ENCODE measurements at places on chromosomes 2 and 18. TPM values are rescaled to one million over a fixed set of nuclear protein-coding genes. Genes with fewer than 3 reads are reported as not detected.

GRCh38 chr2:241001413-241002274 lies 3.2 kb downstream of the SNED1 start:
- peaks cover 20% of the 10 kb centered on the region for H3K27me3 ChIP-seq
- no peak overlapping the region for H3K27ac ChIP-seq
- H3K36me3 ChIP-seq, result peaks cover 3% of the 10 kb centered on the region
- H3K4me1 ChIP-seq, result peaks cover 14% of the 10 kb centered on the region
- H3K4me3 ChIP-seq, result no peak overlapping the region

DNA sequence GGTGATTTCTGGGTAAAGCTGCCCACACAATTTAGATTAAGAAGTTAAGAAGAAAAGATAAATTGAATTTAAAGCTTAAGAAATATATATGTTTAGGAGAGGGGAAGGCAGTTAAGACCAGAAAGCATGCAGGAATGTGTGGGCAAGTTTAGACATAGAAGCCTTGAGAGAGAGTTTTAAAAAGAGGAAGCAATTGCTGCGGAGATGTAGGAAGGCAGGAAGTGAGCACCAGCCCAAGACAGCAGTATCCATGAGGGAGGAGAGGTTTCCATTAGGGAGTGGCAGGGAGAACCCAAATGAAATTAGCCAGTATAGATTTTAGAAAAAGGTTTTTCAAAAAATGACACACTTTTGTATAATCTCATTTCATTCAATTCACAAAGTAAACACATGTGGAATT lies 24.3 kb downstream of the DSC2 start:
- no peak for DNase-seq
- no peaks in the 10 kb centered on the region for H3K36me3 ChIP-seq
- H3K4me3 ChIP-seq, result no peak overlapping the region
- no peaks in the 10 kb centered on the region for H3K27me3 ChIP-seq
- H3K4me1 ChIP-seq, result no peaks in the 10 kb centered on the region
- no peak overlapping the region for H3K27ac ChIP-seq

DNA sequence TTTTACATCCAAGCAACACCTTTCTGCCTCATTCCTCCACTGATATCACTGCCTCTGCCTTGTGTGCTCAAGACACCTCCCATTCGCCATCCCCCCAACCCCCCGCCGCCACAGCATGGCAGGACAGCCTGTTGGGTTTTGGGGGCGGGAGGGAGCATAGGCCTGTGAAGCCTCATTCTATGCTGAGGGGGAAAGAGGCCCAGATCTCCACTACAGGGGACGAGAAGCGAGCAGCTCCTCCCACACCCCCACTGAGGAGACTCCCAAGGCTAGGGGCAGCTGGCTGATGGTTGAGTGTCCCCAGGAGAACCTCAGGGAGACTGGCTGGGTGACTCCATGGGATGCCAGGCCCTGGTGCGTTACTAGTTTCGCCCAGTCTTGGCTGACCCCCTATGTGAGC lies 214.3 kb upstream of the SIX2 start:
- peaks cover 30% of the 10 kb centered on the region for H3K27me3 ChIP-seq
- H3K36me3 ChIP-seq, result no peaks in the 10 kb centered on the region
- no peak overlapping the region for H3K27ac ChIP-seq

DNA sequence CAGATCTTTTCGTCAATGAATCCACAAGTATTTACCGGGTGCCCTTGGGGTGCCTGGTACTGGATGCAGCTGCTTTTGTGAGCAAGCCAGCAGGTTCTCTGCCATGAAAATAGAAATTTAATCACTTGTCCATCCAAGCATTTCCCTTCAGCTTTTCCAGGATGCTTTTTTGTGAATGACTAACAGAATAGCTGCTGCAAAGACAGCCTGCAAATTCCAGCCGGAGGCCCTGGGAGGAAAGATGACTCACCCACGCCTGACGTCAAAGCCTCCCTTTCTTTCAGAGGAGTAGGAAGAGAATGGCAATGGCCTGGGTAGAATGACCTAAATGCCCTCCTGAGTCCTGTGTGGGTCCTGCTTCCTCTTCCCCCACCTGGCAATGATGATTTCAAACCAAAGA lies 111.9 kb downstream of the AP1S3 start:
- H3K36me3 ChIP-seq, result no peaks in the 10 kb centered on the region
- H3K4me1 ChIP-seq, result no peaks in the 10 kb centered on the region
- H3K4me3 ChIP-seq, result no peak overlapping the region
- DNase-seq, result no peak
- no peak overlapping the region for H3K27ac ChIP-seq
- H3K27me3 ChIP-seq, result peaks cover 6% of the 10 kb centered on the region

- H3K4me1 ChIP-seq, result no peaks in the 10 kb centered on the region
- H3K27me3 ChIP-seq, result no peaks in the 10 kb centered on the region
- H3K27ac ChIP-seq, result no peak overlapping the region
- H3K36me3 ChIP-seq, result no peaks in the 10 kb centered on the region
- DNase-seq, result no peak
Measured at GRCh38 chr2:127142663-127143630, 36.0 kb upstream of the BIN1 start.

- H3K4me1 ChIP-seq, result peaks cover 12% of the 10 kb centered on the region
- no peak for DNase-seq
Measured at GRCh38 chr2:240512666-240513535, 44.9 kb downstream of the ANKMY1 start.

- H3K4me3 ChIP-seq, result no peak overlapping the region
- H3K4me1 ChIP-seq, result no peaks in the 10 kb centered on the region
- H3K36me3 ChIP-seq, result no peaks in the 10 kb centered on the region
- no peak for DNase-seq
Measured at GRCh38 chr2:8424997-8425900, 256.6 kb upstream of the ID2 start.

DNA sequence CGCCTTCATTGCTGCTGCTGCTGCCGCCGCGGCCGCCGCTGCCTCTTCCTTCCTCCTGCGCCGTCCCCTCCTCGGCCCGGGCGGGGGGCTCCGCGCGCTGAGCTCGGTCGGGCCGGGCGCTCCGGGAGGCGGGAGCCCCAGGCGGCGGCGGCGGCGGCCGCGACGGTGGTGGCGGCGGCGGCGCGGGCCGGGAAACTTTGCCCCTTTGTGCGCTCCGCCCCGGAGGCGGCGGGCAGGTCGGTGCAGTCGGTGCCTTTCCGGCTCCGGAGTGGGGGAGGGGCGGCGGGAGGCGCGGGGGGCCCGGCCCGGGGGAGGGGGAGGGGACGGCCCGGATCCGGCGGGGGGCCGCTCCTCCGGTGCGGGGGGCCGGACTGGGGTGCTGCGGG lies 205 bp downstream of the TET3 start:
- peak overlapping the region; percentile 13 for H3K4me3 ChIP-seq
- H3K27me3 ChIP-seq, result no peaks in the 10 kb centered on the region
- H3K4me1 ChIP-seq, result peaks cover 64% of the 10 kb centered on the region
- peaks cover 31% of the 10 kb centered on the region for H3K36me3 ChIP-seq
- no peak overlapping the region for H3K27ac ChIP-seq

DNA sequence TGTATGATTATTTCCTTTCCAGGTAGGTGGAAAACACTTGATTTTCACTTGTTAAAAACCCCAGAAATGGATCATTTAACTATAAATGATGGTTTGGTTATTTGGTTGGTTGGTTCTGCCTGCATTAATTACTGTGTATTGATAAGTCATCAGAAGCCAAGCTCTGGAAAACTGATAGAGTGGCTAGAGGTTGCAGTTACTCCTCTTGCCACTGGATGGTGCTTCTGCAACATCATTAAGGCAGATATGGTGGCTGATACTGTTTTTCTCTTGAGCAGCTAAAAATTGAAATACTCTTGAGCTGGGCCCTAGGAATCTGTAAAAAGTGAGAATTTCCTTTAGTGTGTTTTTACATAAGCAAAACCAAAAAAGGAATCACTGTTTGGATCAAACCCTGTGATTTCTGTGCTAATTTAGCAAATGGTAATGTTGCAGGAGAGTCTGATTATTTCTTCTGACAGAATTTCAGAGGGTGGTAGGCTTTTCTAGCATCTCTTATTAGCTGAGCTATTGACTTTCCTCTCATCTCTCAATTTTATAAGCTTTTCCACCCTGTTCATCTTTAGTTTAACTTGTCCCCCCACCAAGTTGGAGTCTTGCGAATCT lies 54.3 kb downstream of the RAB10 start:
- peaks cover 13% of the 10 kb centered on the region for H3K36me3 ChIP-seq
- no peak overlapping the region for H3K4me3 ChIP-seq
- no peak overlapping the region for H3K27ac ChIP-seq
- H3K27me3 ChIP-seq, result no peaks in the 10 kb centered on the region
- peaks cover 48% of the 10 kb centered on the region for H3K4me1 ChIP-seq

GRCh38 chr2:232971744-232972143 lies 41.3 kb downstream of the NGEF start:
- no peaks in the 10 kb centered on the region for H3K36me3 ChIP-seq
- H3K27me3 ChIP-seq, result no peaks in the 10 kb centered on the region
- no peak overlapping the region for H3K4me3 ChIP-seq
- no peak for DNase-seq
- H3K4me1 ChIP-seq, result no peaks in the 10 kb centered on the region

- no peak for DNase-seq
- H3K36me3 ChIP-seq, result no peaks in the 10 kb centered on the region
- no peaks in the 10 kb centered on the region for H3K4me1 ChIP-seq
- H3K27ac ChIP-seq, result no peak overlapping the region
- peaks cover 23% of the 10 kb centered on the region for H3K27me3 ChIP-seq
Measured at GRCh38 chr2:176383836-176384442, 114.7 kb downstream of the MTX2 start.

- H3K27ac ChIP-seq, result no peak overlapping the region
- DNase-seq, result no peak
- no peaks in the 10 kb centered on the region for H3K27me3 ChIP-seq
- peaks cover 13% of the 10 kb centered on the region for H3K4me1 ChIP-seq
- H3K36me3 ChIP-seq, result peaks cover 32% of the 10 kb centered on the region
Measured at GRCh38 chr18:26046419-26047077, 43.9 kb downstream of the SS18 start.

- H3K27ac ChIP-seq, result no peak overlapping the region
- no peak overlapping the region for H3K4me3 ChIP-seq
- H3K36me3 ChIP-seq, result no peaks in the 10 kb centered on the region
- DNase-seq, result peak; percentile 63
- peaks cover 3% of the 10 kb centered on the region for H3K4me1 ChIP-seq
- H3K27me3 ChIP-seq, result peaks cover 32% of the 10 kb centered on the region
Measured at GRCh38 chr2:120552800-120553481, 182.7 kb upstream of the GLI2 start.

- H3K4me3 ChIP-seq, result no peak overlapping the region
- no peak overlapping the region for H3K27ac ChIP-seq
- H3K4me1 ChIP-seq, result no peaks in the 10 kb centered on the region
- no peak for DNase-seq
- H3K27me3 ChIP-seq, result no peaks in the 10 kb centered on the region
Measured at GRCh38 chr2:222169346-222169745, 129.5 kb downstream of the PAX3 start.

GRCh38 chr2:121866789-121867188 lies 111.3 kb downstream of the TSN start:
- H3K4me1 ChIP-seq, result no peaks in the 10 kb centered on the region
- H3K36me3 ChIP-seq, result no peaks in the 10 kb centered on the region
- DNase-seq, result no peak

- no peaks in the 10 kb centered on the region for H3K27me3 ChIP-seq
- peaks cover 60% of the 10 kb centered on the region for H3K4me1 ChIP-seq
- DNase-seq, result peak; percentile 95
- H3K27ac ChIP-seq, result peak overlapping the region; percentile 99
Measured at GRCh38 chr2:96538487-96539214, 2.1 kb downstream of the ARID5A start.

GRCh38 chr2:234880551-234881211 lies 71.1 kb upstream of the SH3BP4 start:
- DNase-seq, result peak; percentile 12
- H3K27me3 ChIP-seq, result peaks cover 6% of the 10 kb centered on the region
- H3K36me3 ChIP-seq, result no peaks in the 10 kb centered on the region
- no peak overlapping the region for H3K4me3 ChIP-seq
- H3K4me1 ChIP-seq, result no peaks in the 10 kb centered on the region
- H3K27ac ChIP-seq, result no peak overlapping the region

GRCh38 chr18:37578886-37579513 lies 13.4 kb upstream of the CELF4 start:
- no peak overlapping the region for H3K4me3 ChIP-seq
- H3K4me1 ChIP-seq, result no peaks in the 10 kb centered on the region
- no peaks in the 10 kb centered on the region for H3K36me3 ChIP-seq
- DNase-seq, result peak; percentile 15
- H3K27ac ChIP-seq, result no peak overlapping the region

GRCh38 chr2:65025453-65026123 lies 30.6 kb upstream of the CEP68 start:
- DNase-seq, result no peak
- no peaks in the 10 kb centered on the region for H3K27me3 ChIP-seq
- no peak overlapping the region for H3K4me3 ChIP-seq
- H3K4me1 ChIP-seq, result peaks cover 2% of the 10 kb centered on the region
- no peak overlapping the region for H3K27ac ChIP-seq

GRCh38 chr2:54158311-54158710 lies 42.9 kb downstream of the ACYP2 start:
- no peaks in the 10 kb centered on the region for H3K4me1 ChIP-seq

- H3K4me3 ChIP-seq, result no peak overlapping the region
- peaks cover 85% of the 10 kb centered on the region for H3K4me1 ChIP-seq
- H3K27ac ChIP-seq, result peak overlapping the region; percentile 19
- no peaks in the 10 kb centered on the region for H3K27me3 ChIP-seq
Measured at GRCh38 chr2:236547725-236548124, 21.9 kb upstream of the ACKR3 start.

- no peaks in the 10 kb centered on the region for H3K36me3 ChIP-seq
- H3K4me3 ChIP-seq, result no peak overlapping the region
- H3K27me3 ChIP-seq, result peaks cover 9% of the 10 kb centered on the region
Measured at GRCh38 chr2:221034973-221035372, 537.1 kb downstream of the EPHA4 start.

GRCh38 chr2:173456960-173457359 lies 102.3 kb downstream of the CDCA7 start:
- DNase-seq, result no peak
- no peaks in the 10 kb centered on the region for H3K36me3 ChIP-seq
- no peaks in the 10 kb centered on the region for H3K4me1 ChIP-seq
- no peak overlapping the region for H3K4me3 ChIP-seq
- H3K27ac ChIP-seq, result no peak overlapping the region

The CRYBA2 gene
- not detected for total RNA-seq

The TXNDC2 gene
- not detected for total RNA-seq

The NYAP2 gene
- total RNA-seq, result not detected

The HOXD8 gene
- not detected for total RNA-seq

The TPGS2 gene
- total RNA-seq, result 73.4 TPM

The CENPA gene
- total RNA-seq, result 42.9 TPM
